LNCaP clone FGC (cell line): ENCODE measurements at places on chromosomes 5 and 9.

DNA sequence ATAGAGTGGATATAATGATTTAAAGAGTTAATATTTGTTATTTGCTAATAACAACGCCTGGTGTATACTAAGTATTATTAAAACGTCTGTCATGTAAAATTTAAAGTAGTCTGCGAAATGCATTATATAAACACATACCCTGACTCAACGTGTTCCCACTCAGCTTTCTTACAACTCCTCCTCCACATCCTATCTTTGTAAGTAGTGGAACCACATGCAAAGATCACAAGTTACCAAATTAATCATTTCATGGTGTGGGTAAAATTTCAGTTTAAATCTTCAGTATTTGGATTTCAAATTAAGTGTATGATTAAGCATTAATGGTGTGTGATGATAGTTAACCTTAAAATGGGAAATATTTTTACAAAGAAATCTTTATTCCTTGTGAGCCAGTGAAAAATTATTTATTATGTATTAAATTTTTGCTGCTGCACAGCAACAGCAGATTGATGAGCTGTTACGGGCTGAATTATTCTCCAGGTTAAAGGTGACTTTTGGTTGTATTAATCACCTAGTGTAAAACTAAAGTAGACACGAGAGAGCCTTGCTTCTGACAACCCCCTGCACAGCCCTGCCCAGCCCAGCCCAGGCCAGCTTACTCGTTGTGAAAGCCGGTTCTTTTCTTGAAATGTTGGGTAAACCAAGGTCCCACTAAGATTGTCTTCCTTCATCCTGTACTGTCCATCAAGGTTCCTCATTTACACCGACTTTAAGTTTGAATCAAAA is 373.5 kb downstream of the DTWD2 start:
- DNase-seq: no peak

- no peak for DNase-seq
These were observed 251.5 kb downstream of the SLF1 start for GRCh38 chr5:94869921-94870320.

DNA sequence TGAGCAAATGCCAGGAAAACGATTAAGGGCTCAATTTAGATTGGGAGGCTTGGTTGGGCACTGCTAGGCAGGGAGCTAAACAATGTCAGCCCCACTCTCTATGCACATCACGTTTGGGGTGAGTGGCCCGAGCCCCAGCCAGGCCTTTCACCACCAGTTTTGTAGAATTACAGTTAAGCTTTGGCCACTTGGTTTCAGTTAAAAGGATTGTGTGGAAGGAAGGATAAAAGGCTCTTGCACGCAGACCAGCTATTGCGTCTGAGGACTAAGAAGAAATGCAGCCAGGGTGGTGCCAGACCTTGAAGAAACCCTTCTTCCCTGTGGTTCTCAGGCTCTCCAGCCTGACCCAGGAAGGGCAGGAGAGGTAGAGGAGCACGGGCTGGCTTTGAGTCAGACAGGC is 125.3 kb upstream of the SLC44A1 start:
- no peak for DNase-seq

- no peak for DNase-seq
These were observed 8.5 kb upstream of the DENND1A start for GRCh38 chr9:123938401-123938800.

- DNase-seq: no peak
These were observed 45.2 kb downstream of the CYSTM1 start for GRCh38 chr5:140220032-140220697.

GRCh38 chr5:74092766-74093165 is 466.8 kb downstream of the ARHGEF28 start:
- DNase-seq: no peak

- DNase-seq: no peak
These were observed 478.8 kb upstream of the ADAMTS16 start for GRCh38 chr5:4661326-4661725.

DNA sequence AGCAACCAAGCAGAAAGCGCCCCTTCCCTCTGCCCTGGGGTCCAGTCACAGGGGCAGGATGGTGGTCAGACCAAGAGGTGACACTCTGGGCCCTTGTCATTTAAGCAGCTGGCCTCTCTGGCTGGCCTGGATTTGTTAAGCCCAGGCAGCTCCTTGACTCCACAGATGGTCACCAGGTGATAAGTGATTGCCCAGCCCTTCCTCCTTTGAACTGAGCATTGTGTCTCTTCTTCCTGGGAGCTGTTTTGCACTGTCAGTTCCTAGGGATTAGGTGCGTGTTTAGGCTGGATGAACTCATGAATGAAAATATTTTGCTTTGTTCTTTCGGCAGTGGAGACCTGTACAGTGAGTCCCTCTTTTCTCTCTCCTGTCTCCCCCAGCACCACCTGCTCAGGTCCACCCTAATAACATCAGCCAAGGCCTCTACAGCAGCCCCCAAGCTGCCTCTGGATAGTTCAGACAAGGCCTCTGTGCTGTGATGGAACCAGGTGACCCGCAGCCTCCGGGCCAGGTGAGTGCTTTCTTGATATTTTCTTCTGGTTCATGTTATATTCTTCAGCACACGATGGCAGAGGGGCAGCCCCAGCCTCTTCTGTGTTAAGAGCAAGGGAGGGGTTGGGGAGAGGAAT is 139.7 kb upstream of the PITX1 start:
- no peak for DNase-seq

- no peak for DNase-seq
These were observed 146.6 kb downstream of the PIP5K1B start for GRCh38 chr9:68851657-68852056.

- DNase-seq: no peak
These were observed 19.6 kb downstream of the FAT2 start for GRCh38 chr5:151571270-151572173.

DNA sequence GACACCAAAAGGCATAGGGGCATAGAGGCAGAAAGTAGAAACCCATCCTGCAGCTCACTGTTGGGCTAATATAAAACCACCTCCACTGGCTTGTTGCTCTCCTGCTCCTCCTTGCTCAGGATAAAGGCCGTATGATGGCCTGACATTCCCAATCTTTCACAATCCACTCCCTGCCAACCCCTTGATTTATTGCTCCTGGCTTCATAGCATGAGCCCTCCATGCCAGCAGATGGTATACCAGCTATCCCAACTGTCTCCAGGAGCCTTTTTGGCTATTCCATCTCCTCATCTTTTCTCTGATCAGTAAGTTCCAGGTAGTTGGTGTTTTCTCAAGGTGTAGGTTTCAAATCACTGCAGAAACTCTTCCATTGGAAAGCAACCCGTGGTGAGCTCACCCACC is 128.8 kb downstream of the EGFLAM start:
- no peak for DNase-seq

DNA sequence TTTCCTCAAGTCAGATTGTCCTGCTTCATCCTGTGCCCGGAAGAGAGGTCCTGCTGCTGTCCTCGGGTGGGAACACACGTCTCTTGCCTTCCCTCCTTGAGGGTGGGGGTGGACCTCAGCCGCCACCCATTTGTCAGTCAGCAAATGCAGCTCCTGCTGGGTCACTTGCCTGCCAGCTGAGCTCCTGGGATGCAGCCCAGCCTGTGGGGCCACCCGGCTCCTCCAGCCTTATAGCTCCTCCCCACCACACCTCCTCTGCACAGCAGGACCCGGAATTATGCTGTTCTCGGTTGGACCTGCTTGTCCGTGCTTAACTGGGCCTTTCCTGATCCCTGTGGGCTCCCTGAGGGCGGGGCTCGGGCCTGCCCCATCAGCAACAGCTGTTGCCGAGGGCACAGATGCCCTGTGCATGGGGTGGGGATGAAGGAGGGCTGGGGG is 52.7 kb downstream of the RXRA start:
- DNase-seq: peak; percentile 87

DNA sequence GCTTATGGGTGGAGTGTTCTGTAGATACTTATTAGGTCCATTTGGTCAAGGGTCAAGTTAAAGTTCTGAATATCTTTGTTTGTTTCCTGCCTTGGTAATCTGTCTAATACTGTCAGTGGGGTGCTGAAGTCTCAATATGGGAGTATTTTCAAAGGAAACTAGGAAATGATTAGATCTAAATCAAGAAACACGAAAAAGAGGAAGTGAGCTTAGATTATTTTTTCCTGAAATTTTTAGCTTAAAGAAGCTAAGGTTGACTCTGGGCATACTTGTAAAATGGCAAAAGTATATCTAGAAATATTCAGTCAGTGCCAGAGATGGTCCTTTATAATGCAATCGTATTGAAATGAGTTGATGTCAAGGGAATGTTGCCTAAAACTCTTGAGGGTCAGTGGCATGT is 313.5 kb downstream of the ICE1 start:
- no peak for DNase-seq

DNA sequence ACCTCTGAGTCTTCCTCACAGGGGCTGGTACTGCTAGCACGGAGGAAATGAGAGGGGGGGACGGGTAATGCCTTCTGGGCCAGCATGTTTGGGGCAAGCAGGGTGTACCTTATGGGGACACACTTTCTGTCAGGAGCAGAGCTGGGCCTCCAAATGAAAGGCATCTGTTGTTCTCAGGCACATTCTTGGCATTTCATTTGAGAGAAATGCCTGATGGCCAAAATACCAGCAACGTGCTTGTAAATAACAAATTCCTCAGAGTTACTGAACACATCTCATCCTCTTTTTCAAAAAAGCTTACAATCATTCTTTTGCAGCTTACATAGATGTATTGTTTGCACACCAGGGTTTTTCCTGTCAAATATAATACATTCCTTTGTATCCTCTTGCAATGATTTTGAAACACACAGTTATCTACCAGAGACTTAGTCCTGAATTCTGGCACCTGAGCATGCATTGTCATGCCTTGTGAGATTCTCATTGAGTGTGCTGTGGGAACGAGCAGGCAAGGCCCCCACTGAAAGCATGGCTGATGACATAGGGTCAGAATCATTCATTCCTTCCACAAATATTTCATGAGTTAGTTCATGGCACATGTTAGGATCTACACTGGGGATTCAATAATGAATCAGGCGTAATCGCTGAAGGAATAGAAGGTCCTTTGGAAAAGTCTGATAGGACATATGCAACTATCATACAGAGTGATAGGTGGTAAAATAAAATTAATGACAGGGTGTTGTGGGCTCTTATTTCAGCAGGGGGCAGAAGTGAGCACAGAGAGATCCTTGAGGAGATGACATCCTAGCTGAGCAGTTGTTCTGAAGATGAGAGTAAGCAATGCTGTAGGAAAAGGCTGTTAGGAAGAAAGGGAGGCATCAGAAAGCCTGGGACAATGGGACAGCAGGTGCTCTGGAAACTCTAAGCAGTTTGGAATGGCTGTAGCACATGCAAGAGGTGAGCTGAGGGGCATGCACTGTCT is 260.9 kb upstream of the TUT7 start:
- DNase-seq: no peak

DNA sequence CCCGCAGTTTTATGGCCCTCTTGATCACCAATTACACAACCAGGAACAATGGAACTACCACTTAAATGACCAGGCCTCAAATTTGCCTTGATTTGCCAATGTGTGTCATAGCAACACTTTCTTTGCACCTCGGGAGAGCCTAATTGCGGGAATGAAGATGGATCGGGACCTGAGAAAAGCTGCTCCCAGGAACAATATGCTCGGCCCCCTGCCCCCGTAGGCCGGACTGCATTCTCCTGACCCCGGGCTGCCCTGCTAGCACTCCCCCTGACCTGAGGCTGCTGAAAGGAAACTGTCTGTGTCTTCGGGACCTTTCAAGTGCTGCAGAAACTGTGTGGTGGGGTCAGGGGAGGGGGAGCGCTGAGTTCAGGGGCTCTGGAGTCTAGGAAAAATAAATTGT is 294.3 kb upstream of the IRX1 start:
- no peak for DNase-seq

- DNase-seq: no peak
These were observed 27.7 kb upstream of the CDC23 start for GRCh38 chr5:138240650-138241385.

GRCh38 chr5:7794823-7795222 is 56.1 kb downstream of the CFAP90 start:
- DNase-seq: no peak

GRCh38 chr5:33491941-33492340 is 51.2 kb downstream of the TARS1 start:
- DNase-seq: no peak
